ENCODE measurements at places on chromosomes 4 and X.

GRCh38 chr4:173937631-173938270 is 345.7 kb downstream of the FBXO8 start:
- DNase-seq = no peak

DNA sequence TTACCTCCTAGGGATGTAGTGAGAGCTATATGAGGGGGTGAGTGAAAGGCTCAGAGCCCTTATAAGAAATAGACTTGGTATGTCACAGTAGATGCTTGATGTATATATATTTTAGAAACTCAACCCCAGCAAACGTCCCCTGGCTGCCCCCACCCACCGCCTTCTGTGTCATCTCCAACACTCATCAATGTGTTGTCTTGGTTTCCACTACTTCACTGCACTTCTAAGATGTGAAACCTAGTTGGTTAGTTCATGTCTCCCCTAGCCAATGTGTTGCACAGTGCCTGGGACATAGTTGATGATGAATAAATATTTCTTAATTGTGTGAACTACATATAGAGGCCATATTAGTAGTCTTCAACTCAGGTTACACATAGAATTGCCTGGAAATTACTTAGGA is 4.4 kb downstream of the FGFBP2 start:
- DNase-seq = no peak

DNA sequence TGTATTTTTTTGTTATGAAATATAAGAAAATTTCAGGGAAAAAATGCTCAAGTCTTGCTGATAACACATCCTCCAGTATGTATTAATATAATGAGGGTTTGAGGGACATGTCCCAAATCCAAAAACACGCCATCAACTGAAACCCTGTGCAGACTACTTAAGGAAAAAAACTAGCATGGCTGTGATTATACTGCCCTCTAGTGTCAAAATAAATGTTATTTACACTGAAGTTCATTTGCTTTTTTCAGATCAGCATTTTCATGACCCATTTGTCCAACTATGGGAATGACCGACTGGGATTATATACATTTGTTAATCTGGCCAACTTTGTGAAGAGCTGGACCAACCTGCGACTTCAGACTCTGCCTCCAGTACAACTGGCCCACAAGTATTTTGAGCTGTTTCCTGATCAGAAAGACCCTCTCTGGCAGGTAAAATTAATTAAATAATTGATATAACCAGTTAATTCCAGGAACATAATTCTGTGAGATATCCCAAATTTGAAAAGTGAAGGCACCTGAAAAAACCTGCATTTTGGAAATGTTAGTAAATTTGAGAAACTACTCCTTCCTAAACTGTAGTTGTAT is 128.5 kb downstream of the PRSS12 start:
- peak; percentile 85 for DNase-seq

DNA sequence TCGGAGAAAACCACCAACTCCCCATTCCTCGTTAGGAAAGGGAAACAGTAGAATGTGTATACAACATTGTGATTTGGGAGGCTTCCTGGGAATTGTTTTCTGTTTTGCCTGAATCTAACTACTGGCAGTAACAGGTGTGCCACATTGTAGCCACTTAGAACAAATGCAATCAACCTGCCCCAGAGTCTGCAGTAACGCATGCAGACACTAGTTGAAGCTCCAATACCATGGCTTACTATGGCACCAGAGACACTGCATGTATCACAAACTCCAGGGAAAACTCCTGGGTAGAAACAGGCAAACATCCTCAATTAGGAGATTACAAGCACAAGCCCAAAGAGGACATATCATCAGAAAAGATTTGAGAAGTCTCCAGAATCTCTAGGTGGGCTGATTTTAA is 154.2 kb upstream of the NEIL3 start:
- peak; percentile 0 for DNase-seq

DNA sequence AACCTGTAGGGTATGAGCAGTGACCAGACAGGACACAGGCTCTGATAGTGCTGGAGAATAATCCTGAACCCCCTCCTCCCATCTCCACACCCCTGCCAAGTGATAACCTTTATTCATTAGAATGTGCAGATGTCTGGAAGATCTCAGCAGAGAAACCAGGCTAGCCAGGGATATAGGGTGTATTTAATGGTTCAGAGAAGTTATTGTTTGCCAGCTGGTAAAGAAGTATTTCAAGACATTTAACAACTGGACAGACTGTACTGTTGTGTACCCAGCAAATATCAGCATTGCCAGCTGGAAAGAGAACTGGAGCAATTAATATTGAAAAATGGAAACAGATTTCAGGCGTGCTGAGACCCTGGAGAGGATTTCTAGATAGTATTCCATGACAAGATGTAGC is 94.5 kb downstream of the RASGEF1B start:
- DNase-seq = no peak

- DNase-seq = no peak
Measured at GRCh38 chrX:118655561-118656246, 71.7 kb upstream of the IL13RA1 start.

DNA sequence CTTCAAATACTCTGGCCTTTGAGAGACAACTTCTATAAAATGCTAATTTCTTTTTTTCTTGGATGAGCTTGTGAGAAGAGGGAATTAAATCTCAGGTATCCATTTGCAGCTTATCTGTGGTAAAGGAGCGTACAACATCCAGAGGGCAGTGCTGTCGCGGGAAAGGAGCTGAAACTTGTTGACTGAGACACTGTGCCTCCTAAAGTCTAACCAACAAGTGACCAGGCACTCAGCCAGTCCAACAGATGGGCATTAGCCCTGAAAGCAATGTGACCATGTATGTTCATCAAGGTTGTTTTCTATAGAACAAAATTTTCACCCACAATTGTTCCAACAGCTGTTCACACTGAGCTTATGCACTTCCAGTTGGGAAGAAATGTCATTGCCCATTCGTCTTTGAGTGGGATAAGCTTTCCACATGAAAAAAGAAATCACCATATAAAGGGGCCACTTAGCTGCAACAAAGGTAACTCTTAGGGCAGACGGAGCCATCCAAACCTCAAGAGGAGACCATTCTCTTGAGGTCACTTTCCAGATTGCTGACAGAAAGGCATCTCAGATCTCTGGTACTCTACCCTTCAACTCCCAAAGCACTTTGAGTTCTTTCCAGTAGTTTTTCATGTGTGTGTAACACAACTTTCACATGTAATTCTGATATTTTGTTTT is 244.8 kb upstream of the NEIL3 start:
- no peak for DNase-seq

- no peak for DNase-seq
Measured at GRCh38 chr4:182533964-182534363, 290.8 kb downstream of the TENM3 start.

DNA sequence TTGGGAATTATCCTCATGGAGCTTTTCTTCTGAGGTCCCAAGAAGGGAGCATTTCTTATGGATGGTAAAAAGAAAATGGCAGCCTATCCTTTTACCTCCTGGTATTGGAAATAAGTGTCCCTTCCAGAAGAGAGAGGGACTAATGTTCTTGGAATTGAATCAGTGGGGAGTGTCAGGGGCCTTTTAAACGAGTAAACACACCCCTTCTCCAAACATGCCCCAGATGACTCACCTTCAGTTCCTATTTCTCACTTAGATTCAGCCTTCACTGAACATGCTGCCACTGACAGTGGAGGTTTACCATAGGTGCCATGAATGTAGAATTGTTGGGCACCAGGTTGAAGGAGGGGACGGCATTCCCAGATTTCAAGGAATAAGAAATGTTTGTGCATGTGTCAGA is 19.0 kb downstream of the MAGEC2 start:
- DNase-seq = no peak

GRCh38 chr4:128831531-128832242 is 22.2 kb downstream of the JADE1 start:
- DNase-seq = no peak

DNA sequence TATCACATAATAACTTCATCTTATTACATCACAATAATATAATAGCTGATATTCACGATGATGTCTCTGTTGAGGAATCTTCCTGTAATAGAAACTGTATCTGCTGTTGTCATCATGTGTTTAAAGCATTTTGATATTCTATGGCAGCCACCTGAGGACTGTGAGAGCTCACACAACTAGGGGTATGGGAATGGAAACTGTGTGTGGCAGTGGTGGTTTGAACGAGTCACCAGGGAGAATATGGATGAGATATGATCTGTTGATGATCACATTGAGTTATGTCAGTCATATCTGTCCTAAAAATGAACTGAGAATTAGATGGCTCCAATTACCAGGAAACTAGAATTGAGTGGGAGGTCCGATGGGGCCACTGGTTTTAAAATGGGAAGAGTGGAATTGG is 169.6 kb downstream of the MID1IP1 start:
- no peak for DNase-seq

GRCh38 chr4:62156205-62156604 is 956.1 kb downstream of the ADGRL3 start:
- peak; percentile 35 for DNase-seq

Measured in NCI-H446 (cell line).